ENCODE measurements at places on chromosomes 6 and 20.

- no peak for DNase-seq
Observed at GRCh38 chr20:10423735-10424134, 10.3 kb downstream of the MKKS start.

GRCh38 chr6:135322427-135323201 is 141.5 kb downstream of the MYB start:
- no peak for DNase-seq

DNA sequence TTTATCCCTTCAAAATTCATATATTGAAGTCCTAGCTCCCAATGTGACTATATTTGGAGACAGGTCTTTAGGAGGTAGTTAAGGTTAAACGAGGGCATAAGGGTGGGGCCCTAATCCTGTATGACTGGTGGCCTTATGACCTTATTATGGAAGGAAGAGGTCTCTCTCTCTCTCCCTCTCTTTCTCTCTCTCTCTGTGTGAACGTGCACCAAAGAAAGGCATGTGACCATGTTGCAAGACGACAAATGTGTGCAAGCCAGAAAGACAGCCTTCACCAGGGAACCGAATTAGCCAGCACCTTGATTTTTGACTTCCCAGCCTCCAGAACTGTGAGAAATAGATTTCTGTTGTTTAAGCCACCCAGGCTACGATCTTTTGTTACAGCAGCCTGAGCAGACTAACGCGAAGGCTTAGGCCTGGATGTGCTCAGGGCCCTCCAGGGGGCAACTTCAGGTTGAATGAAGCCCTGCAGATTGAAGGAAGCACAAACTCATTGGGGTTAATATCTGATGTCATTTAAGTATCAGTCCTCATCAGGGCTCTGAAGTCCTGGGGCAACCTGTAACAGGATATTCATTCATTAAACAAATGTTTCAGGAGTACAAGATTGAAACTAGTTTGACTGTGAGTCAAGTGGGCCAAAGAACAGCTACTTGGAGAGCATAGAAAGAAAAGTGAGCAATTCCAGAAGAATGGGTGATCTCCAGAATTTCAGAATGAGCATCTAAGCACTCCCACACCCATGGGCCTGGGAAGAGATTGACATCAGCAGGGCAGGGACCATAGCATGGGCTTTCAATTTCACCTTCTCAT is 157.4 kb upstream of the TNFAIP3 start:
- no peak for DNase-seq

DNA sequence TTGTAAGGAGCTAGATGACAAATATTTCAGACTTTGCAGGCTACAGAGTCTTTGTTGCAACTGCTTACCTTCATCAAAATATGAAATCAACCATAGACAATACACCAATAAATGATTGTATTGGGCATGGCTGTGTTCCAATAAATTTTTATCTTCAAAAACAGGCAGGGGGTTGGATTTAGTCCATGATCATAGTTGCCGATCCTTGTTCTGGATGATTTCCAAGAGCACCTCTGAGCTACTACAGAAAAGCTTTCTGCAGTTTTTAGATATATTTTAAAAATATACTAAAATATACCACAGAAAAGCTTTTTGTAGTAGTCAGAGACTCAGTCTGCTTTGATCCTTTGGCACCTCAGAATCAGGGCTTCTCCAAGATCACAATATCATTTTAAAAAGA is 145.0 kb downstream of the HTR1B start:
- no peak for DNase-seq

DNA sequence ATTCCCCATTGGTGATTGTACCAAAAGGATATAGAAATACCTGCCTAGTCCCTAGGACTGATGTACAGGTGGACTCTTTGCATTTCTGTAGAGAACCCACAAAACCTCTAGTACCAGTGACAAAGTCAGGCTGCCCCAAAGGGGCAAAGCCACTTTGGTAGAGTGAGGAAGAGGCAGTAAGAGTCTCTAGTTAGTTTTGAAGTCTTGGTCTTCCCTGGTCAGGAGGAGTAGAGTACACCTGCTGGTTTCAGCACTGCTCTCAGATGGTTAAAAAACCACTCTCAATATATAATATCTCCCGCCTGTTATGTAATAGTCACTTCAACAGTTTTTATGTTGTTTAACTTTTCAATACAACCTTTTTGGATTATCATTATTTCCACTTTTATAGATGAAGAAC is 344.9 kb downstream of the CDKAL1 start:
- DNase-seq = no peak

- DNase-seq = no peak
Observed at GRCh38 chr20:3930265-3931206, 41.3 kb downstream of the PANK2 start.

GRCh38 chr20:32515631-32516101 is 69.5 kb downstream of the NOL4L start:
- DNase-seq = no peak

GRCh38 chr6:166382500-166382932 is 224 bp downstream of the MPC1 start:
- DNase-seq = no peak

GRCh38 chr6:79250107-79250514 is 15.6 kb upstream of the HMGN3 start:
- no peak for DNase-seq

- DNase-seq = no peak
Observed at GRCh38 chr6:104322841-104323240, 536.9 kb downstream of the HACE1 start.
